ENCODE measurements at places on chromosomes 6 and 20. TPM values are rescaled to one million over a fixed set of nuclear protein-coding genes. Genes with fewer than 3 reads are reported as not detected.

DNA sequence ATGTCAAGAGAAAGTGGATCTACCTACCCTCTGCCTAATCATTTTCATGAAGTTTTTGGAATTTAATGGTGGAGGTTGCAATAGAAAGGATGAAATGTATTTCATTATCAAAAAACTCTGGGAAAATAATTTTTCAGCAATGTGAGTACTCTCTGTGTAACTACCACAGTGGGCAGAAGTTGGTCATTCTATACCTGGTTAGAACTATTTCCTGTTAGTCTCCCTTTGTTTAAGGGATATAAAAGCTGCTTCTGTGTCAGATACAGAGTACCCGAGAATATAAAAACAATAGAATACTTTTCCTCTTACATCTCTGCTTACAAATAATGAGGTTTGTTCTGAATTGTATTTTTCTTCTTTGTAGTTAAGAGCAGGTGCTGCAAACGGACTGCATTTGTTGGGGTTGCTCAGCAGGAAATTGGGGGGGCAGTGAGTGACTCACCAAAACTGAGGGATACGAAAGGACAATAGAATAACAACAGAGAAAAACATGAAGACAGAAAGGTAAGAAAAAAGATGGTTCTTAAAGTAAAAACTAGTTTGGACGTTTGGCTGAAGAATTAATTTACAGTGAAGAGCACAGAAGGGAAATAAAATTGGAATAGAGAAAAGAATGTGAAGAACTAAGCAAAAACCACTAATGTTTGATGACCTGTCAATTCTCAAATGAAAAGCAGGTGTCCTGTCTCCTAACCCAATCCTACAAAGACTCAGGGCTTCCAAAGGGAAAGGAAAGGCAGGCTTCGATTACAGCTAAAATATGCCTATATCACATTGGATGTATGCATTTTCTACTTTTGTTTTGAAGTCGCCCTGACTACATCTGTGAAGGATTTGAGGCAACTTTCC is 703.1 kb downstream of the RFPL4B start:
- DNase-seq, result no peak

Gene ZNF311
- total RNA-seq, result 0.68 TPM

Gene FIG4
- total RNA-seq, result 4.6 TPM

Gene SLC22A7
- total RNA-seq, result 269 TPM

- DNase-seq, result no peak
Observed at GRCh38 chr6:75118925-75119515, 86.8 kb downstream of the COL12A1 start.

Data from left lobe of liver (tissue), 2 donors.